Dermis microvascular lymphatic vessel endothelial cell (primary cell): ENCODE measurements at places on chromosomes 13 and 19. TPM values are rescaled to one million over a fixed set of nuclear protein-coding genes. Genes with fewer than 3 reads are reported as not detected.

KIR2DL1 gene
- not detected in 2 replicates for total RNA-seq

ZNF682 gene
- total RNA-seq: 1.3 and 2.3 TPM in 2 replicates

CLEC4G gene
- under 0.01 TPM in 1 of 2 replicates, not detected in the other for total RNA-seq

ZNF382 gene
- total RNA-seq: 3.1 and 3.9 TPM in 2 replicates

WDR87 gene
- total RNA-seq: not detected in 2 replicates

LSR gene
- 0.25 and 0.26 TPM in 2 replicates for total RNA-seq

VMAC gene
- 4.2 and 6.4 TPM in 2 replicates for total RNA-seq
